ENCODE measurements at places on chromosomes 11 and 22.

DNA sequence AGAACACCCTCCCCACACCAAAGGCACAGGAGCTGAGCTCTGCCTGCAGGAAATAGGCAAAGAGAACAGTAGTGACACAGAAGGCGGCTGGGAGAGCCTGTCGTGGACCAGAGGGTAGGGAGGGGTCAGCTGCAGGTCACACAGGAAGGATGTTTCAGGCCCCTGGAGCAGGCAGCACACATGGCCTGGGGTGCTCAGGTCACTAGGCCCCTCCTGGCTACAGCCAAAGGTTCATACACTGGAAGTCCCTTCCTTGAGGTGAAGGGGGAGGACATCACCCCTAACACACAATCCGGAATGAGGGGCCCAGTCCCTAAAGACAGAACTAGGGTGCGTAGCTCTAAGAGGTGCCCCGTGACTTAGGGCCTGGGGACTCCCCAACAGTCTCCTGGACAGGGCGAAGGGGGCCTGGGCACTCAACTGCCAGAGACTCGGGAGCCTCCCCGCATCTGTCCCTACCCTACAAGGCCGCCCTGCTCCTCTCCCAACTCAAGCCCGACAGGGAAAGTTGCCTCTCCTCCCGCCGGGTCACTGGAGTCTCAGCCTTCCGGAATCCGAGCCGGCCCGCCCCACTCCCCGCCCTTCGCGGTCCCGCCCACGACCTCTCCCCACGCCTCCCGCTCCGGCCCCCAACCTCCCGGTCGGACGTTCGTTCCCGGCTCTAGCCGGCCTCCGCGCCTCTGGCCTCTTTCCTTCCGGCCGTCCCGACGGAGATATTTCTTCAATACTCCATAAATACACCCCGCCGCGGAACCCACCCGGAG lies at the start of gene CYB5R2:
Gene CYB5R2 (minus strand): TSS at position 541 of the 764 bp plus-strand sequence. CDS start 675 bp downstream, outside the sequence.
- no peak for DNase-seq

GRCh38 chr22:27154717-27155116 lies 497.3 kb downstream of the MIAT start:
- no peak for DNase-seq

DNA sequence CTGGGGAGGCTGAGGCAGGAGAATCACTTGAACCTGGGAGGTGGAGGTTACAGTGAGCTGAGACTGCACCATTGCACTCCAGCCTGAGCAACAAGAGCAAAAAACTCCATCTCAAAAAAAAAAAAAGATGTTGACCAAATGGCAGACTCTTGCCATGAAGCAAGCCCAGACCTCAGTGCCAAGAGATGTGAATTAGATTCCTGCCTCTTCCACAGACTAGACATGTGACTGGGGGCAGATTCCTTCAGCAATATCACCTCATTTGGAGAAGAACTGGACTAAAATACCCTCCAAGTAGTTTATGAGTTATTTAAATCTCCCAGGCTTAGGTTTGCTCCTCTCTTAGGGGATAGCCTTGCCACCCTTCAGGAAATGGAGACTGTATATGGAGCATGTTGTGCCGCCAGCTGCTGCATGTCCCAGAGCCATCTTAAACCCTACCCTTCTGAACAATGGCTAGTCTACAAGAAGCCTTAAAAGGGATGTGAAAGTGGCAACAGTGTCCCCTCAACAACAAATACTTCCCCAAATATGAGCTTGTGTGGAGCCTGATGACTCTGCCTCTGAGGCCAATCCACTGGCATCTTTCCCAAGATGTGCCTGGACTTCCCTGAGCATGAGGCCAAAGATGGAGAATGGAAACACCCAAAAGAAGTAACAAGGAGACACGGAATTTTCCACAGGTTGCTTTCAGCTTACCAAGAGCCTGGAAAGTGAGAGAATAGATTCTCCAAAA lies 763 bp upstream of the MS4A7 start:
- DNase-seq: peak; percentile 68

DNA sequence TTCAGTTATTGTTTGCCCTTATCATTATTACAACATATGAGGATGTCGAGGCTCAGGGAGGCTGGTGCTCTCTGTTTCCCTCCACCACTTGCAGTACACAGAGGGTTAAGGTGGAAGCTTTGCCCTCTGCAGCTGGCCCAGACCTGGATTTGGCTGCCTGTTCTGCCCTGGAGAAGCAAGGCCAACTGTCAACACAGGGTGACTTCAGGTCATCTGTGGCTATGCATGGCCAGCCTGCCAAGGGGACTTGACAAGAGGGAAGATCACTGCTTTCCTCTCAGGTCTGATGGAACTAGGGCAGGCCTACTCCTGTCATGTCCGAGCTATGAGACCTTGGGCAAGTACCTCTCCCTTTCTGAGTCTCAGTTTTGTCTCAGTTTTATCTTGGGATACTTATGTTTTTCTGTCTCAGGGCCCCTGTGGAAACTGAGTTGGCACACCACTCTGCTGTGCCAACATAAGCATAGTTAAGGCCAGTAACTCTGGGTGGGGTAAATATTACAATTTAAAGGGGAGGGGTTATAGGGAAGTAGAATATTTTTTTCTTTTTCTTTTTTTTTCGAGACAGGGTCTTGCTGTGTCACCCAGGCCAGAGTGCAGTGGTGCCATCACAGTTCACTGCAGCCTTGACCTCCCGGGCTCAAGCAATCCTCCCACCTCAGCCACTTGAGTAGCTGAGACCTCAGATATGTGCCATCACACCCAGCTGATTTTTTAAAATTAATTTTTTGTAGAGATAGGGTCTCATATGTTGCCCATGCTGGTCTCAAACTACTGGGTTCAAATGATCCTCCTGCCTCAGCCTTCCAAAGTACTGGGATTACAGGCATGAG lies 2.4 kb upstream of the THRSP start:
- DNase-seq: no peak

GRCh38 chr11:59273373-59273841 lies 60.7 kb upstream of the MPEG1 start:
- DNase-seq: peak; percentile 79

GRCh38 chr11:19345519-19345847 lies 104.7 kb upstream of the E2F8 start:
- no peak for DNase-seq

DNA sequence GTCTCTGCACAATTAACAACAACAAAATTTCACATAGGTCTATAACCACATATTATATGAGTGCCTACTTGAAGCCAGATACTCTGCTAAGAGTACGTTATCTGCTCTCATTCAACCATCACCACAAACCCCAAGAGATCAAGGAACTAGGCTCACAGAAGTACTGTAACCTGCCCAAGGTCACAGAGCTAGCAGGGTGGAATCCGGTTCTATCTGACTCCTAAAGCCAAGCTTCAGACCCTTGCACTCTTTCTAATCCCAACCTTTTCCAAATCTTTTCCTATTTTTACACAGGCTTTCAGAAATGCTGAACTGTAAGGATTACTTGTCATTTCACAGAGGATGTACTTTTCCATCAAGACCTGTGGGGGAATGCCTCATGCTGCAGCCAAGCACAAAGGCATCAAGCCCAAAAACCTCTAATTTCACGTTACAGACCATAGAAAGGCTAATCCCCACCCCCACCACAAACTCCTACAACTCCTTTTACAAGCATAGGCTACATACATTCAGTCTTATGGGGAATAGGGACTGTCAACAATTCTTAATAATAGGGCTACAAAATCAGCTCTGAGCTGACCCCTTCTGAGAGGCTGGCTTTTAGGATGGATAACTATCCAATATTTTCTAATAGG lies 927 bp downstream of the PRCP start:
- DNase-seq: no peak

DNA sequence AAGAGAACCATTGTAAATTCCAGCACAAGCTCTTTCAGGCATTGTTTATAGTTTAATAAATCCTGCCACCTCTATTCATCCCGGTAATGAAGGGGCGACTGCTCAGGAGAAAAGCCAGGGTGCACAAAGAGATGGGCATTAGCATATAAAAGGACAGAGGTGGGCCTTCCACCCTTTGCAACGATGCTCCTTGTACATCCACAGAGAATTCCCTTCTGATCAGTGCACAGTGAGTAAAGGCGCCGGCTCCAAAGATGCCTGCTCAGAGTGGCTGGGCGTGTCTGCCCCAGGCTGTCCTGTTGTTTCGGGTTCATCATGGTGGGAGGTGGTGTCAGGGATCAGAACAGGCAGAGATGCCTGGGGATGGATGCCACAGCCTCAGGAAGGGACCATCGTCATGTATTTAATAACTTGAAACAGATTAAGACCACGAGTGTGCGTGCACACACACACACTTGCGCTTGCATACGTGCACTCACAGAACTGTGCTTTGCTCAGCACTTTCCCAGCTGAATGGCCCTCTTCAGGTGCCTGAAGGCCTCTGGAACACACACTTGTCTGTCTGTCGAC lies 305.0 kb downstream of the TBC1D22A start:
- DNase-seq: no peak
